ENCODE measurements at places on chromosomes 13 and 19.

DNA sequence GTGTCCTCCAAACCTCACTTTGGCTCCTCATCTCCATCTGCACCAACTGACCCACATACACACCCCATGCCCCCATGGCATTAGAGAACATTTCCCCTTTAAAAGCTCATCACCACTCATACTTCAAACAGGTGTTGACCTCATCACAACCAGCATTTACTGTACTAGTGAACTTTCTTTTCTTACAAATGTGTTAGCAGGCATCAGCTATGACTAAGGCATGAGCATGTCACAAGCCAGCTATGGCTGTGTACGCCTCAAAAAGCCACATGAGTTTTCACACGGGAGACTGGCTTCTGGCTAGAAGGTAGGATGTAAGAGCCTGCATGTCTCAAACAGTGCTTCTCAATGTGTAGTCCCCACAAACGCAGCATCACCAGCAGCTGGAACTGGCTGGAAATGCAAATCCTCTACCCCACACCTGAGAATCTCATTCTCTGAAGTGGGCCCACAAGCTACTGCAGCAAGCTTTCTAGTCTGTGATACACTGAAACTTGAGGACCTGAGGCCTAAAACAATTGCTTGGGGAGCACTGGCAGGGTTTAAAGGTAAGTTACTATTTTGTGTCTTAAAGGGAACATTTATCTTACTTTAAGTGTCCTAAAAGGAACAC lies 66.8 kb downstream of the TUBGCP3 start:
- no peak for DNase-seq

DNA sequence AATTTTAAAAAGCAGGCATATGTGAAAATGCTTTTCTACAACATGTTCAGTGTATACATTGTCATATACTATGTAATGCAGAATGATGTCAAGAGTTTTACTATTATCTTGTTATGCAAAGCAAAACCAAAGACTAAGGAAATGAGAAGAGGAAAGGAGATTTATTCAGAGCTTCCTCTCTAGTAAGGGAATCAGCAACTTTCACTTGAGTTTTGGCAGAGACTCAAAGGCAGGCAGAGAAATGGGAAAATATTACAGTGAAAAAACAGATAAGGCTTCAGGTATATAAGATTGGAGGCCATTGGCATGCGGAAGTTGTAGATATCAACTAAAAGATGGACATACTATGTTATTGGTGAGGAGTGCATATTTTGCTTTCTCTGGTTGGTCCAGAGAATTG lies 512.0 kb upstream of the PCDH20 start:
- peak; percentile 55 for DNase-seq

DNA sequence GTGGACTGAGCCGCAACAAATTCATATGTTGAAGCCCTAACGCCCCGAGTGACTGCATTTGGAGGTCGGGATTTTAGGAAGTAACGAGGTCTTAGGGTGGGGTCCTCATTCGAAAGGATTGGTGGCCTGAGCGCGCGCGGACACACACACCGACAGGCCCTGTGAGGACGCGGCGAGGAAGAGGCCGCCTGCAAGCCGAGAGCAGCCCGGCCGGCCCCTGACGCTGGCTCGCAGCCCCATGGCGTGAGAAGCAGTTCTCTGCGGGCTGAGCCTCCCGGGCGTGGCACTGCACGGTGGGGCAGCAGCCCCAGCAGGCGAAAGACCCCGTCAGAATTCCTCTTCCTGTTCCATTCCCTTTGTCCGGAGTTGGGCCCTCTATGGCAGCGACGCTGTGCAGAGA lies 131.2 kb downstream of the CRYL1 start:
- DNase-seq: no peak

GRCh38 chr13:77902319-77902963 lies 16.2 kb downstream of the EDNRB start:
- DNase-seq: no peak

DNA sequence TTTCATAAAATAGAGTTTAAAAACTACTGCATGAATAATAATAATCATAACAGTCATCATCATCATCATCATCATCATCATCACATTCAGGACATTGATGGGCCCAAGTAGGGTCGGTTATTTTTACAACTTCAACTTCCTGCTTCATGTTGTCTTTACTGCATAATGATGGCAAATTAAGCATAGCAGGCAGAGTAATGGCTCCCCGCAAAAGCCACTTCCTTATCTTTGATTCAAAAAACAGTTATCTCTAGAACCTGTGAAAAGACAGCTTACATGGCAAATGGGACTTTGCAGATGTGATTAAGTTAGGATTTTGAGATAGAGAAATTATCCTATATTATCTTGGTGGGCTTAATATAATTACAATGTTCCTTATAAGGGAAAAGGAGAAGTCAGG lies 792.9 kb downstream of the LIG4 start:
- no peak for DNase-seq

- no peak for DNase-seq
Observed at GRCh38 chr13:36685927-36686326, 12.1 kb downstream of the SERTM1 start.

DNA sequence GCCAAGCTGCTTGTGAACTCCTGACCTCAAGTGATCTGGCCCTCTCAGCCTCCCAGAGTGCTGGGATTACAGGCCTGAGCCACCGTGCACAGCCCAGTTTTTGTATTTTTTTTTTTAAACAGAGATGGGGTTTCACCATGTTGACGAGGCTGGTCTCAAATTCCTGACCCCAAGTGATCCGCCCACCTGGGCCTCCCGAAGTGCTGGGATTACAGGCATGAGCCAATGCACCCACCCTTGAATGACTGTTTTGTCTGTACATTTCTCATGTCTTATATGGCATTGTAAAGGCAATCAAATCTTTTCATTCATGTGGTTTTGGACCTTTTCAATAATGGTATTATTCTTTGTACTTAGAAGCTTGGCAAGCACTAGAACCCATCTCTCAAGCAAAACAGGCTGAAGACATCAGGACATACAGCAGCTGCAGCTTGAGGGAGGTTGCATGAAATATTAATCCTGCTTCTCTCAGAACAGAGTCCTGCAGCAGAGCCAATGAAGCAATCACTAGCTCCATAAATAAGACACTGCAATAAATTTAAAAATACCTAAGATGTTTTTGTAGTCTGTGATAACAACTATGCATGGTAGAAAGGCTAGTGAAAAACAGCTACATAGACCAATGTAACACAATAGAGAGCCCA lies 209.9 kb downstream of the TUBA3C start:
- no peak for DNase-seq

DNA sequence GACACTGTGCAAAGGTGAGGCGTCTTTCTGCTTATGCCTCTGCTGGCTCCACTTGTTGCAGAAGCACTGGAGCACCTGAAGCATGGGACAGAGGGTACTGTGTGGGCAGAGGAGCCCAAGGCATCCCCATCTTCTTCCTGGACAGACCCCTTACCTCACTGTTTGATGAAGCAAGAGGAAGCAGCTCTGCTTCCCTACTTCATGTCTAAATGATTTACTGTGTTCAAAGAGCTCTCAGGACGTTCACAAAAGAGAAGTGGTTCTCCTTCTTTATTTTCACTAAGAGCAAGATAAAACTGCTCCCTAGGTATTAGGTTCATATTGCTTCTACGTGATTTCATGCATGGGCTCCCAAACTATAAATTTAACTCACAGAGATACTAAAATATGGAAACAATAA lies 1635.4 kb upstream of the SLC10A2 start:
- no peak for DNase-seq

DNA sequence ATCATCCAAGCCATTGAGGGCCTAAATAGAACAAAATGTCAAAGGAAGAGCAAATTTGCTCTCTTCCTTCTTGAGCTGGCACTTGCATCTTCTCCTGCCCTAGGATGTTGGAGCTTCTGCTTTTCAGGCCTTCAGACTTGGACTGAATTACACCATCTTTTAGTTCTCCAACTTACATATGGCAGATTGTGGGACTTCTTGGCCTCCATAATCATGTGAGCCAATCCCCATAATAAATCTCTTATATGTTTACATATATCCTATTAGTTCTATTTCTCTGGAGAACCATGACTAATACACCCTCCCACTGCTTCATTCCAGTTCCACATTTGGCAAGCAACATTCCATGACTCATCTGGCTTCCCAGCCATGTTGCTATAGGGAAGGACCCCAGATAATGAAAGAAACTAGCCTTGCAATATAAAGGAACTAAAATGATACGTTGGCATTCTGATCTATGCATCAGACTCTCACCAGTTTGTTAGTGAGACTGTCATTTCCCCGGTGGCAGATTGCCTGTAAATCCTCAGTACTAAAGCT lies 11.0 kb upstream of the ACOD1 start:
- no peak for DNase-seq

DNA sequence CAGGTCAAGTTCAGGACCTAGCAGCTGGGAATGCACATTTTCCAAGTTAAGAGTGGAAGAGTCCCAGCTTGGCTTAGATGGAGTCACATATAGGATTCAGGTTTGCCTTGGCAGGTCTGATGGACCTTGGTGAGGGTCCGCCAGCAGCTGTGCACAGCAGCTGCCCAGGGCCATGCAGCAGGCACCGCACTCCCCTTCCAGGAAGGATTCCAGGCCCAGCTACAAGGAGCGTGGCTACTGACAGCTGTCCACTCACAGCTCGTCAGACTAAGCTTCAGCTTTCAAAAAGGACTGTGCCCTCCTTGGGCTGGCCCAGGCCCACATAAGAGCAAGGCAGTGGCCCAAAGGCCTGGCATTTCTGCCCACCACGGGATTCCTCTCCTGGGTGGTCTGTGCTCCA lies 68.4 kb downstream of the ALOX5AP start:
- DNase-seq: no peak

- no peak for DNase-seq
Observed at GRCh38 chr13:109818886-109819285, 32.5 kb upstream of the IRS2 start.

DNA sequence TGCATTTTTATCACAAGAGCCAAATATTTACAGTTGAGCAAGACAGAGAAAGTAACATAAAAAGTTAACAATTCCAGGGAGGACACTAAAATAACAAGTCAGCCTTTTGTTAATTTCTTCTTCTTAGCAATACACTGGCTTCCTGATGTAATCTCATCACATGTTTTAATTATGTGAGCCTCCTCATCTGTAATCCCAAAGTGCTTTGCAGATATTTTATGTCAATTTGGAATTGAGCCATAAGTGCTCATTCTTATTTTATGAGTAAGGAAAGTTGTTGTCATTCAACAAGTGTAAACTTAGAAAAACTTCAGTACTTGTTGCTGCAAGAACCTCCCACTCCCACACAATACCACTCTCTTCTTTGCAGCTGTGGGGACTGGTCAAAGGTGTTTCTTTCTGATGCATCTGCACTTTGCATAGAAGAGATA lies 223.6 kb downstream of the GPC6 start:
- DNase-seq: peak; percentile 34

- DNase-seq: no peak
Observed at GRCh38 chr13:59363313-59363712, 800.4 kb downstream of the DIAPH3 start.

GRCh38 chr13:51267622-51268021 lies 45.4 kb downstream of the FAM124A start:
- DNase-seq: no peak

DNA sequence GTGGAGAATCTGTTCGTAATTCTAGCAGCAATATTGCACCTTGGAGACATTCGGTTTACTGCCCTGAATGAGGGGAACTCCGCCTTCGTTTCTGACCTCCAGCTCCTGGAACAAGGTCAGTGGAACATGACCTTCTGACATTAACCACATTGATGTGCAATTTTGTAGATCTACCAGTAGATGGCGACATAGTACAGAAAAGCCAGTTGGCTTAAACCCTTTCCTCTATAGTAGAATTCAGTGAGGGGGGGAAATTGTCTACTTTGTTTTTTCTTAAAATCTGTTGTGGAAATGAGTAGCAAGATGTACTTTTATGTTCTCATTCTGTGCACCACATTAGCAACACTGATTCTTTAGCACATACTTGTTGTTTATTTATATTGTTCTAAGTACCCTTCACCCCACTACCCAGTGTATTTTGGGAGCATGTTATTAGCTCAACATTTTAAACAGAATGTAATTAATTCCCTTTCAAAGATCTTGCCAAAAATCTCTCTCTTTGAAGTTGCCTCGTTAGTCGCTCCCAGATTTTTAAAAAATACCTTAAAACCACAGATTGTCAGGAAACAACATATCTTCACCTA lies 332.2 kb downstream of the MYO16 start:
- DNase-seq: peak; percentile 85

- no peak for DNase-seq
Observed at GRCh38 chr13:84208246-84208910, 326.1 kb upstream of the SLITRK1 start.

DNA sequence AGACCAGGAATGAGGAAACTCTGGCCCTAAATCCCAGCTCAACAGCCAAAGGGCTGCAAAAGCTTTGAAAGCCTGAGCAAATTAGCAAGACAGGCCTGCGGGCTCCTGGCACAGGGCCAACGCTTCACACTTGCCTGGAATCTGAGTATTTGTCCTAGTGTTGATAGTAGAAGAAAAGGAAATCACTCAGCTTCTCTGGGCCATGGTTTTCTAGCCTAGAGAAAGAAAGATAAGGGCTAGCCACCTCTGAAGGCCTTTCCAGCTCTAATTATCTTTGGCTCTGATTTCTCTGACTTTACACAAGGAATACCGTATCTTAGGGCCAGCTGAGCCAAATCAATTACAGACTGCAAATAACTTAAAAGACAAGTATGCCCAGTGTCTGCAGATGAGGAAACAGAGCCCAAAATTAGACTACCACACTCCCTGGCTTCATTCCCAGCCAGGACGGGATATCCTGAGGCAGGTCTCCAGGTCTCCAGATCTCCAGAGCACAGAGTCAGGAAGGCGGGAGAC lies 69.6 kb downstream of the STK24 start:
- DNase-seq: peak; percentile 63

DNA sequence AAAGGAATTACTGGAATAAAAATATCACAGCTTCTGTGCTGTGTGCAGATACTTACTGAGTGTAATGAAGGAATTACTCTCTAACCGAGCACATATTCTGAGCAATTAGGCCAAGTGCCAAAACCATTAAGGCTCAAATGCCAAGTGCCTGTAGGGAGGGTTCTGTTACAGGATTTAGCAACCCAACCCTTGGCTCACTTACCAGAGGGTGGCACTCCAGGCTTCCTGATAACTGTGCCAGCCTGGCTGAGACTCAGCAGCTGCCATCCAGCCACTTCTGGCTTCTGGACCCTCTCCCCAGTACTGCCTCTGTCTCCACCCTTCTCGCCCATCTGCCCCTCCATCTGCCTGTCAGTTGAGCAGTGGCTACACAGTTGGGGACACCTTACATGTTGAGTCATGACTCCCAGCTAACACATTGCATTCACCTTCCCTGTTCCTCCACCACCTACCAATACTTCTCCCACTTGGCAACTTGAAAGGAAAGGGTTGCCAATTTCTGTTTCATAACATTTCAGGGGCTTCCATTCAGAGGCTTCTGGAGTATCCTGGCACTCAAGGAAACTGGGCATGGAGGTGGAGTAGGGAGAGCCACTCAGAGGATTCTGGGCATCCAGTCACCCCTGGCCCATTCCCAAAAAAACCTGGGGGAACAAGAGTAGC lies 110.5 kb downstream of the COG6 start:
- DNase-seq: no peak

DNA sequence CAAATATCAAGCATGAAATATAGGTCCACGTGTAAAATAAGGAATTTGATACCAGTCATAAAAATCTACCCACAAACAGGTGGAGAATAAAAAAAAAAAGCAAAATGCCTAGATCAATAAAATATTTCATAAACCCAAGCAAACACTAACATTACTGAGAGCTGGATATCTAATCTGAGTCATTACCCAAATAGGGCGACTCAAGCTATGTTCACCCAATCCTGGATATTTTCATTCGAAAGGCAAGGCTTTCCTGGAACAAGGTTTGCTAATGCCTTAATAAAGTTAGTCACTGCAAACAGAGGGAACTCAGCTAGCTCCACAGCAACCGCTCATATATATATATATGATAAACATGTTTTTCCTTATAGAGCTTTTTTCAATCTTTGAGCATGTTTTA lies 33.5 kb upstream of the TM9SF2 start:
- DNase-seq: no peak

All from SK-N-MC (cell line).